Midbrain (tissue), 1 donor: ENCODE measurements at places on chromosomes 6 and 20.

GRCh38 chr6:119856136-119856535 lies 506.6 kb upstream of the MAN1A1 start:
- no peak for DNase-seq

GRCh38 chr6:5188646-5189045 lies 72.1 kb downstream of the LYRM4 start:
- no peak for DNase-seq

DNA sequence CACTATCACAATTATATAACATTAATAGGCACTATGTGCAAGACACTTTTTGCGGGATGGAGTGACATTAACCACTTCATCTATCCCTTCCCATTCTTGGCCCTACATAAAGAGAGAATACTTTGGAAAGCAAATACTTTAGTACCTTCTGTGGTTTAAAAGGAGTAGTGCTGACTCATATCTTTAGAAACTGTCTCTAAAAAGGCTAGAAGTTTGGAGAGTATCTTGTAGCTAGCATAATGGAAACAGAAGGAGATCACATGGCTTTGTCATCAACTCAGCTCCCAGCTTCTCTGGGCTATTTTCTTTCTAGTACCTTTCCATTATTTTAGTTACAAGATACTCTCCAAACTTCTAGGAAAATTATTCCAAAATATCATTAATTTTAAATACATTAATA lies 157.5 kb downstream of the ADGRG6 start:
- DNase-seq: no peak

- no peak for DNase-seq
Observed at GRCh38 chr6:22596011-22596410, 26.6 kb downstream of the HDGFL1 start.

- DNase-seq: no peak
Observed at GRCh38 chr20:35014537-35014936, 58.9 kb downstream of the MYH7B start.

DNA sequence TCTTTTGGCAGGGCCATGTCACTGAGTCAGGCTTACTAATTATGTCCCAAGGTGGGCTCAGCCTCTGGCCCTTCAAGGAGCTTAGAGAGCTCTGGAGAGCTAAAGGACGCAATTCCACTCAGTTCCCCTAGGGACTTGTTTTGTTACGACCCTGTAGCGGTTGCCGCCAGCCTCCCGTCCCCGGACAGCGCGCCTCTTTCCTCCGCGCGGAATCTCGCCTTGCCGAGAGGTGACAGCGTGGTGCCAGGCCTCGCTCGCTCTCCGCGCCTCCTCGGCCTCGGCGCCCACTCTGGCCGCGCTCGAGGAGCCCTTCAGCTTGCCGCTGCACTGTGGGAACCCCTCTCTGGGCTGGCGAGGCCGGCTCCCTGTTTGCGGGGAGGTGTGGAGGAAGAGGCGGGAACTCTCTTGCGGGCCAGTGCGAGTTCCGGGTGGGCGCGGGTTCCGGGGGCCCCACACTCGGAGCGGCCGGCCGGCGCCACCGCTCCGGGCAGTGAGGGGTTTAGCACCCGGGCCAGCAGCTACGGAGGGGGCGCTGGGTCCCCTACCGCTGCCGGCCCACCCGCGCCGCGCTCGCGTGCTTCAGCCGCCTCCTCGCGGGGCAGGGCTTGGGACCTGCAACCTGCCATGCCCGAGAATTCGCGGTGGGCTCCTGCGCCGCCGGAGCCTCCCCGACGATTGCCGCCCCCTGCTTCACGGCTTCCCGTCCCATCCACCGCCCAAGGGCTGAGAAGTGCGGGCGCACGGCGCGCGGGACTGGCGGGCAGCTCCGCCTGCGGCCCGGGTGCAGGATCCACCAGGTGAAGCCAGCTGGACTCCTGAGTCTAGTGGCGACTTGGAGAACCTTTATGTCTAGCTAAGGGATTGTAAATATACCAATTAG lies 9.9 kb upstream of the ZNF311 start:
- DNase-seq: no peak

- DNase-seq: no peak
Observed at GRCh38 chr6:169984181-169985120, 233.0 kb downstream of the ERMARD start.

DNA sequence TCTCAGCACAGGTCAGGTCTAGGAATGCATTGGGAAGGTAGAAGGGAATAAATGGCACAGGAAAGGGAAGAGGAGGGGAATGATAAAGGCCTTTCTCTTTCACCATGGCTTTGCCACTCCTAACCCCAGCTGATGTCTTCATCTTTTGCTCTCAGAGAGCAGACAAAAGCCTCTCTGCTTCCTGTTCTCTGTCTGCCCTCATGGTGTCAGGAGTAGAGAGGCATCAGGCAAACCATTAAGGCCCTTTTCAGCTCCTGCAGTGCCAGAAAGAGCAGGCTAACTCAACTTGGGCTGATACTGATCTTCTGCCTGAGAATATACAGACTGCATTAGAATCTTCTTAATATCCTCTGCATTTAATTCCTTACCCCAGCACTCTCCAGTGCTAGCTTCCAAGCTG lies 48.0 kb upstream of the STXBP5 start:
- no peak for DNase-seq
